ENCODE measurements at places on chromosomes 6 and 20. TPM values are rescaled to one million over a fixed set of nuclear protein-coding genes. Genes with fewer than 3 reads are reported as not detected.

The ANKRD66 gene
- not detected for polyA plus RNA-seq

The LPIN3 gene
- 6.1 TPM for polyA plus RNA-seq

The SOX4 gene
- 4.8 TPM for polyA plus RNA-seq

The CAPN11 gene
- not detected for polyA plus RNA-seq

The HDGFL1 gene
- not detected for polyA plus RNA-seq

The DPPA5 gene
- not detected for polyA plus RNA-seq

The ADGRF4 gene
- 0.02 TPM for polyA plus RNA-seq

The KCNB1 gene
- polyA plus RNA-seq, result not detected

The PROCR gene
- 41.9 TPM for polyA plus RNA-seq

The BYSL gene
- 35.5 TPM for polyA plus RNA-seq
